ENCODE measurements at places on chromosomes 4 and X. TPM values are rescaled to one million over a fixed set of nuclear protein-coding genes. Genes with fewer than 3 reads are reported as not detected.

Gene CC2D2A
- not detected for total RNA-seq

DNA sequence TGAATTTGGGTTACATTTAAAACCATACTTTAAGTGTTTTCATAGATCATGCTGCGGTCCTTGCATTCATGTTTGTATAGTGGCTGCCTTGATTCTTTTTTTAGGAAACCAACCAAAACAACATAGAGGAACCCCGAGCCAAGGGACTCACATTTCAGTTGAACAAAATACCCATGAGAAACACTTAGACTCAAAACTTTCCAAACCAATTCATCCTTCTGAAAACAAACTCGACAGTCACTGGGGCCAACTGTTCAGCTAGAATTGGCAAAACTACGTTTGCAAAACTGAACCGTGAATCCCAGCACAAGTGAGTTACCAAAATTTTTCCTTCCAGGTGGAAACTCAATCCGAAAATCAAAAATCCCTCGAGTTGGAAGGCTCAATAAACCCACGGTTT lies 1.4 kb downstream of the ADGRA3 start:
- H3K27me3 ChIP-seq, result peaks cover 19% of the 10 kb centered on the region
- H3K4me3 ChIP-seq, result peak overlapping the region; percentile 94
- no peak for DNase-seq

DNA sequence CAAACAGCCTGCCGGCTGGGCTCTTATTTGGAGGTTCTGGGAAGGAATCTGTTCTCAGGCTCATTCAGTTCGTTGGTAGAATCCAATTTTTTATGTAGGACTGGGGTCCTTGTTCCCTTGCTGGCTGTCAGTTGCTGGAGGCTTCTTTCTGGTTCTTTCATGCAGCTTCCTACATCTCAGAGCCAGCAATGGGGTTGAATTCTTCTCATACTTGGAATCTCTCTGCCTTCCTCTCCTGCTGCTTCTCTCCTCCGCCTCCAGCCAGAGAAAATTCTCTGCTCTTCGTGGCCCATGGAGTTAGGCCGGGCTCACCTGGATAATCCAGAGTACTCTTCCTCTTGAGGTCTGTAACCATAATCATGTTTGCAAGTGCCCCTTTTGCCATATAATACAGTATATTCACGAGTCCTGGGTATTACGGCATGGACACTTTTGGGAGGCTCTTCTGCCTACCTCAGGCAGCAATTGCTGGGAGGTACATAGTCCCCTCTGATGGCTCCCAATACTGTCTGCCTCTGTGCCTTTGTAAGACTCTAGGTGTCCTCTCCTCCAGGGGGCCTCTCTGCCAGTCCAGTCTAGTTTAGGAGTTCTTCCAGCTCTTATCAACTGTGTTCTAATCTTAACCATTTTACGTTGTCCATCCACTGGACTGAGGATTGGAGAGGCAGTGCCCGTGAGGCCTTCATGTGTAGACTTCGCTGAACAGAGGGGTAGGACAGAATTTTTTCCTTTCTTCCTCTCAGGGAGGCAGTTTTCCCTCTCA lies 2.2 kb downstream of the TRMT44 start:
- no peak for DNase-seq
- peak overlapping the region; percentile 62 for H3K4me3 ChIP-seq
- H3K36me3 ChIP-seq, result peaks cover 6% of the 10 kb centered on the region
- no peaks in the 10 kb centered on the region for H3K27me3 ChIP-seq

DNA sequence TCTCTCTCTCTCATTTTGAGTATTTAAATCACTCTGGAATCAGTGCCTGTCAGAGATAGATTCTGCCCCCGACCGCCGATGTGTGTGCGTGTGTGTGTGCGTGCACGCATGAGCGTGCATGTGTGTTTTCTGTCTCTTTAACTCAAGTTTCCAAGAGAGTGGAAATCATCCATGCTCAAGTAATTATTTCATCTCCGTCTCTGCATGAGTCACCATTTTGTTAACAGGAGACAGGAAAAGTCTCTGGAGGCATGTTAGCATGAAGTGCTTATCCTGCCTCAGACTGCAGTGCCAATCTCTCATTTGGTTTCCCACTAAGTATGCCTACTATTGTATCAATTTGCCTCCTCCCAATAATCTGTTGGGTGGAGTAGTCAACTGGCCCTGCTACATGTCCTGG lies 182.9 kb upstream of the NHS start:
- no peaks in the 10 kb centered on the region for H3K36me3 ChIP-seq
- H3K27me3 ChIP-seq, result no peaks in the 10 kb centered on the region
- no peak overlapping the region for H3K27ac ChIP-seq
- H3K4me3 ChIP-seq, result no peak overlapping the region
- no peak for DNase-seq

DNA sequence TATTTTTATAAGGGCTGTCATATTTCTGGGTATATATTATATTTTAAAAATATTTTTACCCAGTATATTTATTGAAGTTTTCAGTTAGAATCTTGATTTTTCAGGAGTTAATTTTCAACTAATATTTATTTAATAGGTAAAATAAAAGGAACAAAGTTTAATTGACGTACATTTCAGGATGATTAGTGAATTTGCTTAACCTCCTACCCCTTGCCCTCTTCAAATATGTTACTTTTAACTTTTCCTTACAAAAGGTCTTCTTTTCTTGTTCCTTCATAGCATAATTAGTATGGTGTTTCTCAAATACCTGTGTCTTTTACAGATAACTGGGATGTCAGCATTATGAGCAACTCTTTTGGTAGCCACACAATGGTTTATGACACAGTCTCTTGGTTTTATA lies 24.8 kb upstream of the MSMO1 start:
- no peak overlapping the region for H3K27ac ChIP-seq
- peaks cover 32% of the 10 kb centered on the region for H3K36me3 ChIP-seq
- DNase-seq, result no peak
- H3K4me1 ChIP-seq, result peaks cover 16% of the 10 kb centered on the region
- peak overlapping the region; percentile 29 for H3K4me3 ChIP-seq

DNA sequence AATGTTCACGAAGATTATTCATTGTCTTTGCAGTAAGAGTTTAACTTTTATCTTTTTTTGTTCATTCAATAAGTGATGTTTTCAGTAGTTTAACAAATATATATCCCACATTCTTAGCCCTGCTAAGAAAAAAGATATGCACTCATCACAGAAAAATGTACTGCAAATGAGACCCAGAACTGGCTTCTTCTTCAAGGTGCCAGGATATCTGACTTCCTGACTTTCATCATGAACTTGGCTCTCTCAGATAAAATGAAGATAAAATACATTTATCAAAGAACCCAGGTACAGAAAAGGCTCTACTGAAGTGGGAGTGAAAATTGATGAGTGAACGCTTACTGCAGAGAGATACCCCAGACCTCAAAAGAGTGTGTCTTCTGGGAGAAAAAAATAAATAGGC lies 177.8 kb upstream of the DKK2 start:
- no peaks in the 10 kb centered on the region for H3K4me1 ChIP-seq
- no peak overlapping the region for H3K4me3 ChIP-seq
- H3K27ac ChIP-seq, result no peak overlapping the region
- no peaks in the 10 kb centered on the region for H3K36me3 ChIP-seq
- no peak for DNase-seq
- no peaks in the 10 kb centered on the region for H3K27me3 ChIP-seq

- no peaks in the 10 kb centered on the region for H3K36me3 ChIP-seq
- H3K27ac ChIP-seq, result no peak overlapping the region
- H3K4me1 ChIP-seq, result no peaks in the 10 kb centered on the region
- H3K27me3 ChIP-seq, result no peaks in the 10 kb centered on the region
- no peak overlapping the region for H3K4me3 ChIP-seq
Observed at GRCh38 chr4:59380841-59381366, 1819.2 kb upstream of the ADGRL3 start.

GRCh38 chr4:180852738-180853137 lies 1390.5 kb upstream of the TENM3 start:
- no peak for DNase-seq
- H3K27ac ChIP-seq, result no peak overlapping the region
- H3K36me3 ChIP-seq, result no peaks in the 10 kb centered on the region
- H3K4me1 ChIP-seq, result no peaks in the 10 kb centered on the region
- no peaks in the 10 kb centered on the region for H3K27me3 ChIP-seq
- H3K4me3 ChIP-seq, result no peak overlapping the region

All from activated naive CD8-positive, alpha-beta T cell treated with anti-CD3 and anti-CD28 coated beads, Interleukin-2, amount 10 ng/mL, durations not matched to agents 7 days and 5 days (primary cell).